Right ventricle myocardium superior (tissue), 1 donor: ENCODE measurements at places on chromosomes 6 and 20.

GRCh38 chr6:160428069-160428430 is 79.9 kb downstream of the SLC22A3 start:
- peak; percentile 83 for DNase-seq

DNA sequence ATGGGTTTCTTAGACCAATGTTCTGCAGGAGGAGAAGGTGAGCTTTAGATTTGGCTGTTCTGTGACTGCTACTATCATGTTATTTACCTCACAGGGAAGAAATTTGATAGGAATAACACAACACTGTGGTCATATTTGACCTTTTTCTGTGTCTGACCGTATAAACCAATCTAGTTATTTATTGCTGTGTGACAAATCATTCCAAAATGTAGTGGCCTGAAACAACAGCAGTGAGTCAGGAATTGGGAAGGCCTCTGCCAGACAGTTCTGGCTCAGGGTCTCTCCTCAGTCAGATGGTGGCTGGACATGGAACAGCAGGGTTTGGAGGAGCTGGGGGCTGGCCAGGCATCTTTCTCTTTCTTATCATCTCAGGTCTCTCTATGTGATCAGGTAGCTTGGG is 33.0 kb downstream of the RIPOR2 start:
- no peak for DNase-seq

- no peak for DNase-seq
Observed at GRCh38 chr20:21840991-21841390, 135.5 kb downstream of the PAX1 start.

- no peak for DNase-seq
Observed at GRCh38 chr6:38483526-38483925, 156.2 kb downstream of the BTBD9 start.
